ENCODE measurements at places on chromosomes 1 and 21. TPM values are rescaled to one million over a fixed set of nuclear protein-coding genes. Genes with fewer than 3 reads are reported as not detected.

Gene SH3BGR
- 4.0 TPM for total RNA-seq

Gene MT1HL1
- not detected for total RNA-seq

Gene NLRP3
- 0.38 TPM for total RNA-seq

Gene SERTAD4
- total RNA-seq: not detected

Gene KIRREL1
- total RNA-seq: not detected

Gene NCF2
- 29.5 TPM for total RNA-seq

Gene OR2L5
- not detected for total RNA-seq

Gene WNT2B
- 0.29 TPM for total RNA-seq

DNA sequence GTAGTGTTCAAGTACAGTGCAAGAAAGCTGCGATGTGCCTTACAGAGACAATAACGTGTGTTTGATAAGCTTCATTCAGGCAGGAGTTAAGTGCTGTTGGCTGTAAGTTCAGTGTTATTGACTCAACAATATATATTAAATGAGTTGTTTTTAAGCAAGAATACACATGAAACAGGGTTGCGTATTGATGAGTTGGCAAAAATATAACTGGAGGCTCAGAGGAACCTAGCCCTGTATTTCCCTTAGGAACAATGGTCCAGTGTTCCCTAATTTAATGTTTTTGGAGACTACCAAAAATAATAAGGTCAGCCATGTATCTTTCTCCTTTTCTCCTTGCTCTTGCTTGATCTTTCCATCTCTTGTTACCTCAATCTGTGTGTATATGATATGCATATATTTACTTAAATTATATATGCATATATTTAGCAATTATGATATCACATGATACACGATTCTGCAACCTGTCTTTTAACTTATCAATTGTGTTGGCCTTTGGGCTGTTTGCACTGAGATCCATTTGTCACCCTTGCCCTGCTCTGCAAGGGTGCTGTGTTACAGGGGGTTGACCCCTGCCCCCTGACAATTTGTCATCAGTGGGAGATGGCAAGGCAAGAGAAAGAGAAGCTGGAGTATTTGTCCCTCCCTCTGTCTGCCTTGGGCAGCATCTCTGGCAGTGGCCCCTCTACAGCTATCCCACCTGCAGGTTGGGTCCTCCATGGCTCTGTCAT lies 109.7 kb downstream of the FGGY start:
- H3K4me1 ChIP-seq: no peaks in the 10 kb centered on the region
- H3K4me3 ChIP-seq: no peak overlapping the region
- no peaks in the 10 kb centered on the region for H3K27me3 ChIP-seq

DNA sequence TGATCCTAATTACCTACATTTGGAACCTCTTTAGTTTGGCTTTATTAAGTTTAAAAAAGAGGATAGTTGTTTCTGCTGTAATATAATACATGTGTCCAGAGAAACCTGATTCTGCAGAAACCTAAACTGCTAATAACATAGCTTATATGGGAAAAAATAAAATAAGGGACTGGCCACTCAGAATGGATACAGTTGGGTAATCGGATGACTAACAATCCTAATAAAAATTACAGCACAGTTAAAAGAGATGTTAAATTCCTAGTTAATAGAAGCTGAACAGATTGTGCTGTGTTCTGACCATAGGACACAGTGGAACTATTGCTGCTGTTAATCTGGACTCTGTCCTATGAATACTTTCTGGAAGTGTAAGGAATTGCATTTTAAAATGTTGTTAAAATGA lies 16.0 kb downstream of the ARV1 start:
- H3K4me1 ChIP-seq: no peaks in the 10 kb centered on the region
- no peak overlapping the region for H3K4me3 ChIP-seq
- no peak for DNase-seq
- no peaks in the 10 kb centered on the region for H3K27me3 ChIP-seq
- peaks cover 14% of the 10 kb centered on the region for H3K36me3 ChIP-seq
- no peak overlapping the region for H3K27ac ChIP-seq

DNA sequence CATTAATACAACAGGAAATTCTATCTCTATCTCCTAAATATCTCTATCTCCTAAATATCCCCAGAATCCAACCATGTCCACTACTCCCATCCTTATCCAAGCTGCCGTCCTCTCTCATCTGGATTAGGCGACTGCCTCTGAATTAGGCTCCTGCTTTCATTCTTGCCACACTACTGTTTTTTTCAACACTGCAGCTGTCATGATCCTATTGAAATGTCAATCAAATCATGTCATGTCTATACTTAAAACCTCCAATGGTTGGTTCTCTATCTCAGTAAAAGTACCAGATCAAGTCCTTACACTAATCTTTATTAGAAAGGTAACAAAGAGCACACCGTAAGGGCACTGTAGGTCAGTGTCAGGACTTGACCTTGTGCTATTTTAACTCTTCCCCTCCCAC lies 82.0 kb upstream of the NFIA start:
- H3K4me3 ChIP-seq: no peak overlapping the region
- H3K36me3 ChIP-seq: no peaks in the 10 kb centered on the region
- H3K27me3 ChIP-seq: peaks cover 8% of the 10 kb centered on the region
- H3K27ac ChIP-seq: no peak overlapping the region

DNA sequence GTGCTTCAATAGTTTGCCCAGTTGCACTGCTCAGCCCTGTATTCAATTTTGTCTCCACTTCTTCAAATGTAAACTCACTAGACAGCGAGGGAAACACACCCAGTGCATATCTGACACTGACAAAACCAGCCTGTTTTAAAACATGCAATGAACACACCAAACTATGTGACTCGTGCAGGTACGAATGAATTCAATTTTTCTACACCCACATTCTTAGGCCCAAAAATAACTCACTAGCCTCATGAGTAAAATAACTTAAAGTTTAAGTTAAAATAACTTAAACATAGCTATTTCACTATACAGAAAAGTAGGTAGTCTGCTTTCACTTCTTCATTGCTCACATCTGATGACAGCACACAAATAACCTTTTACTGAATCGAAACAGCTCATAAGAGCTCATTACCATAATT lies 21.1 kb downstream of the TTC13 start:
- DNase-seq: no peak
- no peaks in the 10 kb centered on the region for H3K27me3 ChIP-seq
- H3K4me3 ChIP-seq: no peak overlapping the region
- no peaks in the 10 kb centered on the region for H3K4me1 ChIP-seq

GRCh38 chr1:68745451-68745850 lies 248.6 kb upstream of the DEPDC1 start:
- H3K27ac ChIP-seq: no peak overlapping the region
- no peaks in the 10 kb centered on the region for H3K27me3 ChIP-seq
- H3K4me3 ChIP-seq: no peak overlapping the region

DNA sequence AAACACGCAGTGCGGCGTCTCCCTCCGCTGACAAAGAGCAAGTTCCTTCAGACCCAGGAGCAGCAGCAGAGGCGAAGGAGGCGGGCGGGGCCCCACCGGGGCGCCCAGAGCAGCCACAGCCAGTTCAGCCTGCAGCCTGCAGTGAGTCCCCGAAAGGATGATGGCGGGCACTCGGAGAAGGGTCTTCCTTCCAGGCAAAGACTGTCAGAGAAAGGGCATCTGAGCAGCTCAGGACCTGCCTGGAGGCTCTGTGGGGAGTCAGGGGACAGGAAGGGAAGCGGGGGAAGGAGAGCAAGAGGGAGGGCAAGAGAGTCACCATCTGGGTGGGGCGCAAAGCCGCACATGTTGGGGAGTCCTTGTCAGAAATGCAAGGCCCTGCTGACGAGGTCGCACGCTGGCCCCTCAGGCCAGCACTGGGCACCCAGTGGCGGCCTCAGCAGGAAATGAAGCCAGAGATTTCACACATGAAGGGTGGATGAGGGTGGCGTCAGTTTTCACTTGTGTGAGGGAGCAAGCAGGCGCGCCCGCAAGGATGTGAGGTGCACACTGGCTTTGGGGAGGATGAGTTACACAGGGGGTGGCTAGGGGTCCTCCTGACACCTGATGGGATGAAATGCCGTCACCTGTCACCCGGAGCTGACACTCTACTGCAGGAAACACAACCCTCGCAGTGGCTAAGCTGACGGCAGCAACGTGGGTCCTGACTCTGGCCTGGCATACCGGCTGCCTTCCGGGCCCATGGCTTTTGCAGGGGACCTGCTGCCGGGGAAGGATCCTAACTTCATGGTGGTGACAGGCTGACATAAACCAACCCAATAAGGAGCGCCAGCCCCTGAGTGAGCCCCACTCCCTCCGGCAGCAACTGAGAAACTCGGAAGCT lies 6.6 kb downstream of the LRRC47 start:
- no peak overlapping the region for H3K27ac ChIP-seq
- peaks cover 27% of the 10 kb centered on the region for H3K4me1 ChIP-seq
- peaks cover 4% of the 10 kb centered on the region for H3K36me3 ChIP-seq
- no peak overlapping the region for H3K4me3 ChIP-seq
- H3K27me3 ChIP-seq: no peaks in the 10 kb centered on the region

- no peaks in the 10 kb centered on the region for H3K27me3 ChIP-seq
- no peak for DNase-seq
- H3K4me3 ChIP-seq: no peak overlapping the region
- no peaks in the 10 kb centered on the region for H3K4me1 ChIP-seq
- H3K36me3 ChIP-seq: no peaks in the 10 kb centered on the region
Measured at GRCh38 chr1:62423580-62424242, 13.1 kb upstream of the USP1 start.

All from activated T-cell treated with anti-CD3 and anti-CD28 coated beads, Interleukin-2, amount 50 U/mL, for 72 hours (primary cell).